Stimulated activated CD4-positive, alpha-beta T cell treated with anti-CD3 and anti-CD28 coated beads, Interleukin-15, amount 100 ng/mL, for 48 hours (primary cell): ENCODE measurements at places on chromosomes 11 and 22.

- DNase-seq = no peak
Measured at GRCh38 chr11:110100476-110101240, 7.5 kb downstream of the ZC3H12C start.

DNA sequence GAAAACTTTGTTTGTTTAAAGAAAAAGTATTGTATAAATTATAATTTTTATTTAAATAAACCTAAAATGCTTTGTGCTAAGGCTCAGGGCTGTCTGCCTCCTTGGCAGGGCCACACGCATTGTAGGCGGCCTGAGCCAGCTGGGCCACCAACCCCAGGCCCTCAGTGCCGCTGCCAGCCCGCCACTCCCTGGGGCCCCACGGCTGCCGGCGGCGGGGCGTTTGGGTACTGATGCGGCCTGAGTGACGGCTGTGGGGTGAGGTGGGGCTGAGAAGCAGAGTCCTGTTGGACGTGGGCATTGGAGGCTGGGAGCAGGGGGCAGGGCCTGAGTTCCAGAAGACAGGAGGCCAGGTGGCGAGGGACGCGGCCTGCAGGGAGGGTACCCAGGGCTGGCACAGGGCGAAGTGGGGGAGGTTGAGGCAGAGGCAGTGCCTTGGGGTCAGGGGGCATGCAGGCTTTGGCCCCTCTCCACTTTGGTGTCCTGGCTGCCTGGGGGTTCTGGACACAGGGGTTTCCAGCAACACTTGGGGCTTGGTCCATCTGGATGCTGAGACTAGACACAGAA lies 58.3 kb downstream of the CERK start:
- no peak for DNase-seq

GRCh38 chr22:21816787-21817496 lies 50.5 kb downstream of the MAPK1 start:
- DNase-seq = peak; percentile 7

GRCh38 chr22:37137903-37138665 lies 11.6 kb downstream of the IL2RB start:
- DNase-seq = no peak

DNA sequence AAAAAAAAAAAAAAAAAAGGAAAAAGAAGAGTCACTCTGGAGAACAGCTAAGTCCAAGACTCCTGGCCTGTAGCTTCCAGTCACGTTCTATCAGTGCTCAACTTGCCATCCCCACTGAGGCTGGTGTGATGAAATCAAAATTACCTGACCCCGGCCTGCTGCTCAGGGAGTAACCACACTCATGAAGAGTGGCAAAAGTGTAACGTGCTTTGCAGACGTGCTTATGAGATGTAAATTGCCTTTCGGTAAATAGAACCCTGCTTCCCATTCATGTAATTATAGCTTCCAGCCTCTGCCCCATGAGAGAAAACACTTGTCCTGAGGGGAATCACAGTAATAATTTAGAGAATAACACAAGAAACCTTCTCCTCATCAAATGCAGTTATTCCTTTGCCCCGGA lies 28.2 kb upstream of the CHKA start:
- no peak for DNase-seq

GRCh38 chr11:20790622-20791021 lies 121.2 kb downstream of the NELL1 start:
- DNase-seq = no peak

GRCh38 chr11:132876239-132876638 lies 656.1 kb downstream of the OPCML start:
- DNase-seq = no peak

DNA sequence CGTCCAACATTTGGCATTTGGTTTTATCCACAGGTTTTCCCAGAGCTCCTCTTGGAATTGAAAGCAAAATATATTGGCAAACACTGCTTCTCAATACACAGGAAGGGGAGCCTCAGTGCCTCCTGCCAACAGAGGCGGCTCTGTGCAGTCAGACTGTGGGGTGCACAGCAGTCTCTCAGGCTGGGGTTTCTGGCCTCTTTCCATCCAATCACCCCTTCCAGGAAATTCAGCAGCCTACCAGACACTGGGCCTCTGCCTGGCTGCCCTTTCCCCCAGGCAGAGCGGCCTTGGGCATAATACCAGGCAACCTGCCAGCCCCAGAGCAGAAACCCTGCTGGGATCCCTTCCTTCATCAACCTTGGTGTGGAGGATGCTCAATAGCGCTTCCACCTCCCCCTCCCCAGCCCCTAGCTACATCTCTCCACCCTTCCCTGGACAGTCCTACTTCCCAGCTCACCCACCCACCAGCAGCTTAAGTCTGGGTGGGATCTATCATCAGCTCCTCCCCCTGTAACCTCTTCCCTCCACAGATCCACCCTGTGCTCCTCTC lies 17.8 kb upstream of the RAPSN start:
- no peak for DNase-seq

DNA sequence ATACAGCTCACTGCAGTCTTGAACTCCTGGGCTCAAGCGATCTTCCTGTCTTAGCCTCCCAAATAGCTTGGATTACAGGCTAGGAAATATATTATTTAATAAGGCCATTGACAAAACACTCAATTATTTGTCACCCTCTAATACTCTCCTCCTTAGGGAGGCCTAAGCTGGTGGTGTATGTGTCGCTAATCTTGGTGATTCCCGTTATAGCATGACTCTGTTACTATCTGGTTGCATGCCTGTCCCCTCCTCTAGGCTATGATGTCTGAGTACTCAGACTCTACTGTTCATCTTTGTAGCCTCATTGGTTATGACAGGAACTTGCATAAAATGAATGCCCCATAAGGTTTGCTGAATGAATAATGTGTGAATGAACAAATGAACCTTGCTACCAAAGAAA lies 87.6 kb downstream of the USP35 start:
- DNase-seq = no peak
